ENCODE measurements at places on chromosomes 3 and 15.

GRCh38 chr3:36792342-36792741 is 28.0 kb upstream of the DCLK3 start:
- no peak for DNase-seq

DNA sequence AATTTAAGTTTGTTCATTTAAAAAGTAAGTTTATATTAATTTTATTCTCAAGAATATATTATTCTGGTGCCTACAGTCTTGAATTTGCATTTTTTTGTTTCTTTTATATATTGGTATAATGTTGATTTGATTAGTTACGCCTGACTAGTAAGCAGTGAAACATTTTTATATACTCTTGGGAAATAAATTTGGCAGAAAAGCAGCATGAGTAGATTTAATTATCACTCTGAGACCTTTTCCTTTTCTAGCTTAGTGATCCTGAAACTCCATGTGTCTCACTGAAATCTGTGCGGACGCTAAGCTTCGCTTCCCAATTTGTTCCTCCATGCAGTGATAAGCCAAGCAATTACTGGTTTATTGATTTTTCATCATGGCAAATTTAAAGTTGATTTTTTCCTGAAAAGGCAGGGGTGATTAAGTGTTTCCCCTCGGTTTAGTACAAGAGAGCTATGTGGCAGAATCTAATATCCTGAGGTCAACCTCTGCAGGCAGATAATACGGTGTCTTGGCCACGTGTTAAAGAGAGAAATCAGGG is 87.2 kb upstream of the MLF1 start:
- DNase-seq: no peak

DNA sequence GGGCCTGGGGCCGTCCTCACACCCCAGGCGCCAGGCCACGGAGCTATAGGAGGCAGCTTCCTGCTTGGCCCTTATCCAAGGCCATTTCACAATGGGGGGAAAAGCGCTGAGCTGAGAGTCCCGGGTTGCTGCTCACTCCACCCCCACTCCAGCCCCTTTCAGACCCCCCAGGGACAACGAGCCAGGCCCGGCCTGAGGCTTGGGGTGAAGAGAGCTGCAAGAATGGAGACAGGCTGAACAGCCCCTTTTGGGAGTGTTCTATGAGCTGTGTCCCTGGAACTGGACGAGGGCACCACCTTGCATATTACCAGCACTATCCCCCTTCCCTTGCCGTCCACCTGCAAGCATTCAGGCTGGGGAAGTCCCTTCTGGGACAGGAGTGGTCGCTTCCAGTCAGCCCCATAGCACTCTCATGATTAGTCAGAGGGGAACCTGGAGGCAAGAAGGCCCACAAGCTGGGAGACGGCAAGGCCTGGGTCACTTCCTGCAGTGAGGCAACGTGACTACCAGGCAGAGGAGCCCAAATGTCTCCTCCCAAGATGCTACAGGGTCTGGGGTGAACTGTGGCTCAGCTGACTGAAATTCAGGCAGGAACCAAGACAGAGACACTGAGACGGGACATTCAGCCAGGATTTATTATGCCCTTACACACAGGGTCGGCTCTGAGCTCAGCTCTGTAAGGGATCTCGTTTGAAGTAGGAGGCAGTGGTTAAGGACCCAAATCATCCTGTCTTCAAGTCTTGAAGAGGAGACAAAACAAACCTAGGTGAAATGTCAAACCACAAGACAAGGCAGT is 8.6 kb upstream of the SRP14 start:
- no peak for DNase-seq

DNA sequence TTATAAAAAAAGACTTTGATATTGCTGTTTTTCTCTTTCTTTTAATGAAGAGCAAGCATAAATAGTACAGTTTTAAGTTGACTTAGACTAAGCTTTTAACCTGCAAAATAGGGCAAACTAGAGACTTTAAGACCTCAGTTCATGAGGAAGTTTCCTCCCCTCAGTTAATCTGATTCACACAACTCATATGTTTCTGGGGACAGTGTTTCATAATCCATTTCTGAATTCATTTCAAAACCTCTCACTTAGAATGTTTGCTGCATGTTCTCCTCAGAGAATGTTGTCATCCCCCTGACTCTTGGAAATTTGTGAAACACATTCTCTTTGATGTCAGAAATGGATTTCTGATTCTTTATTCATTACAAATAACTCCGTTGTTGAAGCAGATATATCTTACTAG is 79.3 kb upstream of the SKOR1 start:
- DNase-seq: no peak

DNA sequence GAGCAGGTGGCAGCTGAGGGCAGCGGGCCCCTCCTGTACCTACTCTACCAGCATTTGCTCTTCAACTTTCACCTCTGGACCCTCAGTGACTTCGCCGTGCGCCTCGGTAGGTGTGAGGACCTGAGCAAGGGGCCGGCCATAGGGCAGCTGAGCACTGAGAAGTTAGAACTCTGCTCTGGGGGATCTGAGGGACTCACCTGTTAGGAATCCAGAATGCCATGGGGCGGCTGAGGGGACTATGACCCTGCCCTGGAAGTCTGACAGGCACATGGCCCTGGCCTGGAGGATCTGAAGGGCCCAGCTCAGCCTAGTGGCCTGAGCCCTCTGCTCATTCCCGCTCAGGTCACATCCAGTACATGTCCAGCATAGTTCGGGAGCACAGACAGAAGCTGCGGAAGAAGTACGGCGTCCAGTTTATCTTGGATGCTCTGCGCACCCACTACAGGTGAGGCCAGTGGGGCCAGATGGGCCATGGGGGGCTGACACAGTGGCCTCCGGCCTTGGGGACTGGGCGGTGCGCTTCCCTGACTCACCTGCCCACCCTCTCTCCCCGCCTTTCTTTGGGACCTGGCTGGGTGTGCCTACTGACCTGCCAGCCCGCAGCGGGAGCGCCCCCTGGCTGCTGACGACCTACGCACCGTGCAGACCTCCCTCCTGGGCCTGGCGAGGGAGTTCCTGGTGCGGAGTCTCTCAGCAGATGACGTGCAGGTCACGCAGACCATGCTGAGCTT is 18.8 kb downstream of the NBEAL2 start:
- DNase-seq: peak; percentile 50

GRCh38 chr3:24639481-24640329 is 145.1 kb upstream of the THRB start:
- no peak for DNase-seq

DNA sequence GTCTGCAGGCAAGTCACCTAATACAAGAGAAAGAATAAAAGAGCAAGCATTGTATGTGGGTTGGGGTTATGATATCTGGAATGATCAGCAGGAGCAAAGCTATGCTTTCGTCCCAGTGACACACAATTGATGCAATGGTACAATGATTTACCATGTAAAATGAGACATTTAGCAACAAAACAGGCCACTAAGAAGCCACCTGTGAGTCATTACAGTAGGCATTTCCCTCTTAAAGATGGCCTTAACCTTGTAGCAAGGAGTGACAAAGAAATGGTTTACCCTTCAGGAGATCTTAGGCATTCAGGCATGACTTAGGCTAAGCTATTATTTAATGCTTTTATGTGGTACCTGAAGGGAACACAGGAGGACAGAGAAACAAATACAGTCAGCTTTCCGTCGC is 373.3 kb upstream of the RBMS3 start:
- DNase-seq: no peak

DNA sequence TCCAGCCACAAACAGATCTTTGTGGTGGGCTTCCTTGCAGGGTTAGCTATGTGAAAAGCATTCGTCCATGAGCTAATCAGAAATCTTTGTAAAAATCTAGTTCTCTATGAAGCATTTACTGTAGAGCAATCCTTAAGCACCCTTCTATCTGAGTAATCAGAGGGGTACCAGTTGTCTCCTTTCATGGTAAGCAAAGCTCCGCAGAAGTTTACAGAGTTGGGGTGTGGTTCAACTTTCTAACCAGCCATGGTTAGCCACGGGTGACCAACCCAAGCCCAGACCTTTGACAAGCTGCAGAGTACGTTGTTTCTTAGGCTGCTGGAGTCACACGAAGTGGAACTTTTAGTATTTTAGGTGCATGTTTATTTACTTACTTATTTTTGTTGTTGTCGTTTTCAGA is 77.4 kb downstream of the FLNB start:
- DNase-seq: no peak

DNA sequence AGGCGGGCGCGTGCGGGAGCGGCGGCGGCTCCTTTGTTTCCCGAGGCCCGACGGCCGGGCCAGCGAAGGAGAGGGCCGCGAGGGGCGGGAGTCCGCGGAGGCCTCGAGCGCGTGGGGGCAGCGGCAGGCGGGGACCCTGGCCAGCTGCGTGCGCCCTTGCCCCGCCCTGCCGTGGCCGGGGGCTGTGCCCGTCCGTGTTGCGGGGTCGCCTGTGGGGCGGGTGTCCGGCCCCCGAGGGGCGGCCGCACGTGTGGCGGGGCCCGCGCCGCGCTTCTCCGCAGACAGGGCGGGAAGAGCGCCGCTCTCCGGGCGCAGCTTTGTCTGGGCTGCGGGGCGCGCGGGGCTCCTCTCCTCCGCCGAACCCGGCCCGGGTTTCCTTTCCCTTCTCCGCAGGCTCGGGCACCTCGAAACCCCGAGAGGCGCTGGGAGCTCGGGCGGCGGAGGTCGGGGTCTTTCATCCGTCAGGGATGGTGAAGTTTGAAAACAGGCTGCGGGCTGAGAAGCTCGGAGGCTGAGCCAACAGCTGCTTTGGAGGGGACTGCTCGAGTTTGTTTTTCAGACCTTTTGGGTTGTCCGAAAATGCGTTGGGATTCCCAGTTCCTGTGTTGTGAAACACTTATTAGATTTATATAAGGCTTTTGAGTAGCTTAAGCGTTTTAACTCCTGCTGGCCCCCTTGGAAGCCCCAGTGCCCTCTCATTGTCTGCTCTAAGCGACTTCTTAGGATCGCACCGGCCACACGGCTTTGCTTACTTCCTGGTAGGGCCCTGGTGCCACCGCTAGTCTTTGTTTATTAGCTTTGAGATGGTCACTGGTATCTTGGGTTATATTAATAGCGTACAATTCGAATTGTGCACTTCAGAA is 817 bp downstream of the USP3 start:
- DNase-seq: peak; percentile 13

DNA sequence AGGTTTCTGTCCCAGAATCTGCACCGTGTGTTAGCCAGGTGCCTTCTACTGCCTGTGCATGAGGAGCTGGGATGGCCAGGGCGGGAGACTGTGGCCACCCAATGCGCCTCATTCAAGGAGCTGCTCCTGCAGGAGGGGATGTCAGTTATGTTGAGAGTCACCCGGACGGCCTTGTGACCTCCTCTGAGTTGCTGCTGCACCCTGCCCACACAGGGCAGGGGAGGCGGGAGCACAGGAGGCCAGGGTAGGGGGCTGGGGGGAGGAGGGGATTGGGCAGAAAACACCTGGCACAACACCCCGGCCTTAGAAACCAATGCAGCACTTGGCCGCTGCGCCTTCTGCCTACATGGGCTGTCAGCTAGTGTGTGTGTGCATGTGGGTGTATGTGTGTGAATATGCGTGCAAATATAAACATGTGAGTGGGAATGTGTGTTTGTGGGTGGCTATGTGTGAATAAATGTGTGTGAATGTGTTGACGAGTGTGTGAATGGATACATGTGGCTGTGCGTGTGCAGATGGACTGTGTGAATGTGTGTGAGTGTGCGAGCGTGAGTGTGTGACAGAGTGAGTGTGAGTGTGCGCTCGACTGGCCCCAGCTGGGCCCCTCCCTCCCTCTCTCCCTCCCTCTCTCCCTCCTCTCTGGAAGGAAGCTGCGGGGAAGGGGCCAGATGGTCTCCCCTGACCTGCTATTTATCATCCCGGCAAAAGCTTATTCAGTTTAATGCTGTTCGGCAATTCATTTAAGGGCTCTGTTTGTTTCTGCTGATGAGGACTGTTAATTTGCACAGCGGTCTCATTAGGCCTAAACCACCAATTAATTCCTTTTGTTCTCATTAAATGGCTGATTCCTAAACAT is 106.9 kb downstream of the TLE3 start:
- DNase-seq: no peak

GRCh38 chr3:135456108-135456790 is 509.3 kb upstream of the PPP2R3A start:
- DNase-seq: no peak

- no peak for DNase-seq
These were observed 438.4 kb upstream of the THBS1 start for GRCh38 chr15:39142500-39142899.

- no peak for DNase-seq
These were observed 1.2 kb downstream of the HRH1 start for GRCh38 chr3:11155341-11156025.

DNA sequence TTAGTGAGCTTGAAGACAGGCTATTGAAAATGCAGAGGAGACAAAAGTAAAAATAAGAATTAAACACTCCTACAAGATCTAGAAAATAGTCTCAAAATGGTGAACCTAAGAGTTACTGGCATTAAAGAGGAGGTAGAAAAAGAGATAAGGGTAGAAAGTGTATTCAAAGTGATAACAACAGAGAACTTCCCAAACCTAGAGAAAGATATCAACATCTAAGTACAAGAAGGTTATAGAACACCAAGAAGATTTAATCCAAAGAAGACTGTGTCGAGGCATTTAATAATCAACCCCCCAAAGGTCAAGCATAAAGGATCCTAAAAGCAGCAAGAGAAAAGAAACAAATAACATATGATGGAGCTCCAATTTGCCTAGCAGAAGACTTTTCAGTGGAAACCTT is 23.3 kb downstream of the PDCD10 start:
- DNase-seq: no peak

All from stimulated activated CD4-positive, alpha-beta T cell treated with anti-CD3 and anti-CD28 coated beads, Interleukin-1b, Interleukin-23, amount 100 ng/mL, for 1 hour (primary cell).